ENCODE measurements at places on chromosomes 2 and 18. TPM values are rescaled to one million over a fixed set of nuclear protein-coding genes. Genes with fewer than 3 reads are reported as not detected.
A peak's percentile ranks its signal among the peaks of the same experiment; 100 is the strongest.

CRYBA2 gene
- total RNA-seq, result not detected

DNA sequence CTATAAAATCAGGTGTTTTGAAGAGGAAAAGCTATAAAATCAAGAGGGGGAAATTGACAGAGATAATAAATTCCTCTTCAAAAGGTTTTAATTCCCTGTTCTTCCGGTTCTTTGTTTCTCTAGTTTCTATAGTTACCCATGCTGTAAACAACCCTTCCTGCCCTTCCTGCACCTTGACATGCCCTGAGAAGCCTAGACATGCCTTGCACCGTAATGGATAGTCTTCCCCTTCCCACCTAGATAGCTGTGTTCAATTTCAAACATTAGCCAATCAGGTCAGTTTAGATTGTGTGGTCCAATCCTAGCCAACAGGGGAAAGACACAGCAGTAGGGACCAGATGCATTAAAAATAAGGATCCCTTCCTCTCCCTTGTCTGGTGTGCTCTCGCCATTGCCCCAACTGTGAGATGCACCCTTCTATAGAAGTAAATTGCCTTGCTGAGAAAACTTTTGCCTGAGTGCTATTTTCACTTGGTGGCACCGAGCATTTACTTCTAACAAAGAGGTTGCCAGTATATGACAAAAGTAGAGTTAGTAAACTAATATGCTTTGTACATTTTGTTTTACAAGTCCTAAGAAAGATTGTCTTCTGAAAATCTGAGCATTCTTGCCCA is 27.1 kb downstream of the SULT1C4 start:
- no peak for DNase-seq

DNA sequence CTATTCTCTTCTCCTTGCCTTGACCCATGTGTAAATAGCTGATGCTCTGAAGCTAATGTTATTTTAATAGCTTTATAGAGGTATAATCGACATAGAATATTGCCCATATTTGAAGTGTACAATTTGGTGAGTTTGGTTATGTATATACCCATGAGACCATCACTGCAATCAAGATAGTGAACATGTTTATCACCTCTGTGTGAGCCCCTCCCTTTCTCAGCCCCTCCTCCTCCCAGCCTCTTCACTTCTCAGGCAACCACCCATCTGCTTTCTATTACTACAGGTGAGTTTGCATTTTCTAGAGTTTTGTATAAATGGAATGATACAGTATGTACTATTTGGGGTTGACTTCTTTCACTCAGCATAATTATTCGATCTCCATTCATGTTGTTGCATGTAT is 181.1 kb downstream of the INO80D start:
- DNase-seq, result no peak

DNA sequence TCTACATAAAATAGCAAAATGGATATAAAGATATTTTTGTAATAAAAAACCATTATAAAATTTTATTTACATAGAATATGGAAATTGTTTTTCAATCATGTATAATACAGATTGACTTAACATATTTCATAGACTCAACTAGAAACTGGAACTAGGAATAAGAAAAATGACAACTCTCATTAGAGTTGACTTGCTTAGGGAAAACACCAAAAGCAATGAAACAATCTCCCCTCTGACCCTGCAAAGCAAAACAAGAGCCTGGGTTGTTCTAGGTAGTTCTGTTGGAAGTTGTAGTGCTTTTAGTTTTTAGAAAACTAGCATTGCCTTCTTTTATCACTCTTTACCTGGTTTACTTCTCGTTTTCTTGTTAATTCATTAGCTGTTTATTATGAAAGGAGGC is 32.2 kb upstream of the MTIF2 start:
- DNase-seq, result no peak

TLX2 gene
- total RNA-seq, result not detected

IL36RN gene
- total RNA-seq, result not detected

GRCh38 chr2:16654833-16655444 is 10.7 kb downstream of the CYRIA start:
- DNase-seq, result no peak

ALPI gene
- total RNA-seq, result 0.72 TPM

DNA sequence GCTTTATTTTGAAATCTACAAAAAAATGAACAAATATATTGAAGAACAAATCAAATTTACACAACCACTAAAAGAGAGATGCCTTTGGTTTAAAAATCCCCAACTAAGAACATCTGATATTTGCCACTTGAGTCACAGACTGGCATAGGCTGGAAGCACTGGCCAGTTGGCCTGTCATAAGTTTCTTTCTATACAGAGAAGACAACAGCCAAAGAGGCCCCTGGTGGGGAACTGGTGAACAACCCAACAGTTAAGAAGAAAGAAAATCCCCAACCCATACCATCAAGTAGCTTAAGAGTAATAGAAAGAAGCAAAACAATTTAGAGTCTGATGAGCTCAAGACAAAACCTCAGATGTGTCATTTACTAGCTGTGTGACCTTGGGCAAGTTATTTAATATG is 45.5 kb downstream of the OSR1 start:
- no peak for DNase-seq

TACR1 gene
- 2.4 TPM for total RNA-seq

DNA sequence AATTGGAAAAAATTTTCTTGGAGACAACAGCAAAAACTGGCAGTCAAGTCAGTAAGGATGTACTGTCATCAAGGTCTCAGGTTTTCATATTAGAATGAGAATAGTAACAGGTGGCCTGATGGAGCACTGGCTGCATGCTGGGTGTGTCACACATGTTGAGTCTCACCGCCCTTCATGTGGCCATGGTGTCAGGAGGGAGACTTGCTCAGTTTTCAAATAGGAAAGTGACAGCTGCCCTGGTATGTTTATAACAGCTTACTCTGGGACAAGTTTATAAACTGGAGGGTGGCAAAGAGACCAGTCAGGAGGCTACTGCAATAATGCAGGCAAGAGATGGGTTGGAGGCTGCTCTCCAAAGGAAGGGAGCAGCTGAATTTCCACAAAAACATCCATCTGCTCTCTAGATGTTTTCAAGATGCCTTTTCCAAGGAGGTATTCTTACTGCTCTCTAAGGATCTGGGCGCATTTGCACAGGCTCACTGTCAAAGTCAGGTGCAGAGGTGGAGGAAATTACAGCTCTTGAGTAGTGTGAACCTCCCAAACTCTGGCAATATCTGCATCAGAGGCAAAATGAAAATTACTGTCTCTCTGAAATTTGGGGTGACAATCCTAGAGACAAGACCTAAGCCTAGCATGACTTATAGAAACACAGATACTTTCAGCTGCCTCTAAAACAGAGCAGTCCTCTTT is 321.9 kb upstream of the RAB12 start:
- no peak for DNase-seq

DNA sequence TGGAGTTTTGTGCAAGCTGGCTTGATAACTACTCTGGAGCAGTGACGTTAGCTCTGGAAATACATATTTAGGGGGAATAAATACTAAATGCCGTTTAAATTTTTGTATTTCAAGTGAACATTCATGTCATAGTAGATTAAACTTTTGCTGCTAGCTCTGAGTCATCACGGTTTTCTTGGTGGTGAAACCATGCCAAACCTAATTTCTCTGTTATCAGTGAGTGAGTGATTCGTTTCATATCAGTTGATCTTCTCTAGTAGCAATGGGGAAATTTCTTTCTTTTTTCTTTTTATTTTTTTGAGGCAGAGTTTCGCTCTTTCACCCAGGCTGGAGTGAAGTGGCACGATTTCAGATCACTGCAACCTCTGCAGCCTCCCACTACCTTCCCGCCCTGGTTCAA is 211.1 kb downstream of the PTPRM start:
- DNase-seq, result no peak

DNA sequence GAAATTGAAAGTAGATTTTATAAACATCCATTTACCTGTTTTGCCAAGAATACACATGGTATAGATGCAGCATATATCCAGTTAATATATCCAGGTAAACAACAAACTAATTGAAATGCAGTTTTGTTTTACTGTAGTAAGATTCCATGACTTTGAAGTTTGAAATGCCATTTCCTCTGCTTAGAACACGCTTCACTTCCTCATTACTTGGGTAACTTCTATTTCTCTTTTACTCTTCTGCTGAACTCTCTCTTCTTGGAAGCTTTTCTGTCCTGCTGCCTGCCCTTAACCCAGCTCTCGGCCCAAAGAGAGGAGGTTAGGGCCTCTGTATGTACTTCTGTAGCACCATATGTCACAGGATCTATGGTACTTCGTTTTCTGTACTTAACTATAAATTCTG is 14.1 kb upstream of the IL1RL2 start:
- DNase-seq, result no peak

DSEL gene
- 10.3 TPM for total RNA-seq

ACVR1C gene
- 2.2 TPM for total RNA-seq

MYCN gene
- 7.0 TPM for total RNA-seq

GRCh38 chr2:23940718-23941620 is 706 bp downstream of the UBXN2A start:
- DNase-seq, result no peak

GCA gene
- total RNA-seq, result 7.2 TPM

DNA sequence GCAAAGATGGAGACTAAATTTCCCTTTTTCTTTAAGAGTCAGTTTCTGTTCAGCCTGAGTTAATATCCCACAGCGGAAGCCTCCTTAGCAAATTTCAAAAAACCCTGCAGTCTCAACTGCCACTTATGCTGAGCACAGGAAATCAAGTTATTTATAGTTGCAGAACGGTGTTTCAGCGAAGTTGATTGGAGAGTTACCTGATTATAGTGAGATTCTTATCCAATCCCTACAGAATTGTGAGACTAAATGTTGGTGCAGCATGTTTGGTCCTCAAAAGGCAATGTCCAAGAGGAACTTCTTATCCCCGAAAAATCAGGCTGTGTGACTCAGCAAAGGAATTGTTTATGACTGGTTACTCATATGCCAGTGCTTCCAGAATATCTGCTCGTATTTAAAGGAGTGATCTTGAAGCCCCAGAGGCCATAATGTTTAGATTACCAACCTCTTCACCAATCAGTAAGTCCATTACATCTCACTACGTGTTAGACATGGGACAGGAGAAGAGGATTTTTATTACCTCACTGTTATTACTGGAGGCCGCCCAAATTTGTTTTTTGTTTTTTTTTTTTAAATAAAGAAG is 67.9 kb downstream of the LRRFIP1 start:
- DNase-seq, result no peak

- no peak for DNase-seq
Measured at GRCh38 chr2:85163675-85164074, 30.5 kb downstream of the TCF7L1 start.

GRCh38 chr18:7567474-7568425 is 634 bp downstream of the PTPRM start:
- DNase-seq, result peak; percentile 38

GRCh38 chr2:211035548-211036185 is 479.3 kb downstream of the CPS1 start:
- DNase-seq, result no peak

RAPGEF4 gene
- 7.5 TPM for total RNA-seq

DNA sequence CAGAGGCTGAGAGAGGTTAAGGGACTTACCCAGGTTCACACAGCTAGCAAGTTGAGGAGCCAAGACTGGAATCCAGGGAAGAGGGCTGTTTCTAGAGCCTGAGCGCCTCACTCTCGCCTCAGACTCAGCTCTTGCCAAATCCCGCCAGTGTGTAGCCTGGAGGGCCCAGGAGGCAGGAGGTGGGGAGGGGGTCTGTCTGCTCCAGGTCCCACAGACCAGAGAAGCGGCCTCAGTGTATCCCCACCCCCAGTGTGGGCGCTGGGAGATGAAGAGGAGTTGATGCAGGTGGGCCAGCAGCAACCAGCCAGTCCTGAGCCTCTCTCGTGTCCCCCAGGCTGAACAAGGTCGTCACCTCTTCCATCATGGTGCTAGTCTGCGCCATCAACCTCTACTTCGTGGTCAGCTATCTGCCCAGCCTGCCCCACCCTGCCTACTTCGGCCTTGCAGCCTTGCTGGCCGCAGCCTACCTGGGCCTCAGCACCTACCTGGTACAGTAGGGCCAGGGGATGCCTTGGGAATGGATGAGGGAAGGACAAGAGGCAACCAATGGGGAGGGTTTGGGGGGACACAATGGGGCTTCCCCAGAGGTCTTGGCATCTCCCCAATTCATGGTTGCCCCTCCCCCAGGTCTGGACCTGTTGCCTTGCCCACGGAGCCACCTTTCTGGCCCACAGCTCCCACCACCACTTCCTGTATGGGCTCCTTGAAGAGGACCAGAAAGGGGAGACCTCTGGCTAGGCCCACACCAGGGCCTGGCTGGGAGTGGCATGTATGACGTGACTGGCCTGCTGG is 5.2 kb upstream of the CTDSP1 start:
- DNase-seq, result peak; percentile 61

- DNase-seq, result peak; percentile 66
Measured at GRCh38 chr2:42844901-42845821, 52.8 kb upstream of the HAAO start.

- no peak for DNase-seq
Measured at GRCh38 chr2:43508209-43508608, 87.6 kb downstream of the THADA start.

DNA sequence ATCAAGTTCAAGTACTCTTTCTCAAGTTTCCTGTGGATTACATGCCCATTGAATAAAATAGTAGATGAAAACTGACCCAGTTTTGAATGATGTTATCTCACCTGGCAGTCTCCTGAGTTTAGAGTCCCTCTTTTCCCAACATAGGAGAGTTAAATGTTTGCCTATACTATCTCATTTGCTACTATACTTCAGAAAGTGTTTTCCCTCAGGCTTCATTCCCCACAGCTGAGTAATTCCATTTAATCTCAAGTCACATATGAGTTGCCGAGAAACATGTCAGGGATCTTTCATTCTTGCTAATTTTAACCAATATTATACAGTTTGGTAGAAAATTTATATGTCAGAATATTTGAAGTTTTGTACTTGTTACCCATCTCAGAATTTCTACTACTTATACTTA is 150.4 kb upstream of the CDH19 start:
- no peak for DNase-seq

RPRM gene
- total RNA-seq, result 36.4 TPM

MAP3K19 gene
- 23.2 TPM for total RNA-seq

RFTN2 gene
- total RNA-seq, result 21.2 TPM

- no peak for DNase-seq
Measured at GRCh38 chr2:144583741-144584453, 64.0 kb upstream of the ZEB2 start.

DNA sequence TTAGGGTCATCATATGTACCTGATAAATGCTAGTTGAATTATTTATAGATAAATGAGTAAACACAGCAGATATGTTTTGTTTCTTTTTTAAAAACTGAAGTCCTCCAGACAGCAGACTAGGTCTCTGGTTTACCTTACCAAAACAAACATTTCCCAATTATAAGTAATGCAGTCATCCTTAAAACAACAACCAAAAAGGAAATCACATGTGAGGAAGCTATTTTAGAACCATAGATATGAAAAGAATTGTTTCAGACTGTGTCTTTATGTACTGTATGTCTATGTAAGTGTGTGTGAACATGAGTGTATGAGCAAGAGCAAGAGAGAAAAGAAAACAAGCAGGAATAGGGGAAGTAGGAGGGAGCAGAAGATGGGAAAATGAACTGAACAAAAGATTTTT is 441.0 kb downstream of the CPS1 start:
- DNase-seq, result no peak

LINC00305 gene
- not detected for total RNA-seq

DNA sequence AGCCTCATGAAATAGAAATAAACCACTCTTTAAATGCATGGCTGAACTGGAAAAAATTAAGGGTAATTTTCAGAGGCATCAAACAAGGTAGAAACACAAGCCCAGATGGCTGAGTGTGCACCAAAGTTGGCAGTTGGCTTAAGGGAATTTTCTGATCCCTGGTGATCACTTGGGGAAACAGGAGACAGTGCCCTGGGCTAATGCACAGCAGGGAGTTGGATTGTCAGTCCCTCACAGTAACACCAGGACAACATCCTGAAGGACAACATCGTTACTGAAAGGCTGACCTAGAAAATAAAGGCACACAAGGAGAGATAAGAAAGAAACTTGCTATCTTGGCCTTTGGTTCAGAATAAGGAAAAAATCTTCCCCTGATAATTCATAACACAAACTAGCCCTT is 417.0 kb downstream of the SLC4A3 start:
- DNase-seq, result no peak

SEPTIN10 gene
- total RNA-seq, result 83.7 TPM

Data from ovary (tissue), 10 donors.